SHP77 (cell line): ENCODE measurements at places on chromosomes 11 and 22.

DNA sequence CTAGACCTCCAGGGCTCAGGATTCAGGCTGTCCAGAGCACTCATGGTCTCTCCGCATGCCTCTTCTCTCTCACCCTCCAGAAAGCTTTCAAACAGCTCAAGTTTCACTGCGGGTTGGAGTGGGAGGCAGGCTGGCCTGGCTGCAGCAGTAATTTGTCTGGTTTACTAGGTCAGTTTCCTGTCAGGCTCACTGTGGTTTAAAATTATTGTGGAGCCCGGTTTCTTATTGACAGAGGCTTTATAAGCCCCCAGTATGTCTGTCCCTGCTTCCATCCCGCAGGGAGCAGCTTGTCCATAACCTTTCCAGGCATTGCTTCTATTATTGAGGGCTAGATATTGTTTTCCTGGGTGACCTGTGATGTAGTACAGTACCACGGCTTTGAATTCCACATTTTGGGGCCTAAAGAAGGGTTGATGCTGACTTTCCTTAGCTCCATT lies 235.3 kb upstream of the SORL1-AS1 start:
- no peak for DNase-seq

GRCh38 chr11:115409691-115410220 lies 94.5 kb downstream of the CADM1 start:
- DNase-seq, result peak; percentile 89

GRCh38 chr11:118438314-118438931 lies 2.1 kb downstream of the KMT2A start:
- peak; percentile 24 for DNase-seq

DNA sequence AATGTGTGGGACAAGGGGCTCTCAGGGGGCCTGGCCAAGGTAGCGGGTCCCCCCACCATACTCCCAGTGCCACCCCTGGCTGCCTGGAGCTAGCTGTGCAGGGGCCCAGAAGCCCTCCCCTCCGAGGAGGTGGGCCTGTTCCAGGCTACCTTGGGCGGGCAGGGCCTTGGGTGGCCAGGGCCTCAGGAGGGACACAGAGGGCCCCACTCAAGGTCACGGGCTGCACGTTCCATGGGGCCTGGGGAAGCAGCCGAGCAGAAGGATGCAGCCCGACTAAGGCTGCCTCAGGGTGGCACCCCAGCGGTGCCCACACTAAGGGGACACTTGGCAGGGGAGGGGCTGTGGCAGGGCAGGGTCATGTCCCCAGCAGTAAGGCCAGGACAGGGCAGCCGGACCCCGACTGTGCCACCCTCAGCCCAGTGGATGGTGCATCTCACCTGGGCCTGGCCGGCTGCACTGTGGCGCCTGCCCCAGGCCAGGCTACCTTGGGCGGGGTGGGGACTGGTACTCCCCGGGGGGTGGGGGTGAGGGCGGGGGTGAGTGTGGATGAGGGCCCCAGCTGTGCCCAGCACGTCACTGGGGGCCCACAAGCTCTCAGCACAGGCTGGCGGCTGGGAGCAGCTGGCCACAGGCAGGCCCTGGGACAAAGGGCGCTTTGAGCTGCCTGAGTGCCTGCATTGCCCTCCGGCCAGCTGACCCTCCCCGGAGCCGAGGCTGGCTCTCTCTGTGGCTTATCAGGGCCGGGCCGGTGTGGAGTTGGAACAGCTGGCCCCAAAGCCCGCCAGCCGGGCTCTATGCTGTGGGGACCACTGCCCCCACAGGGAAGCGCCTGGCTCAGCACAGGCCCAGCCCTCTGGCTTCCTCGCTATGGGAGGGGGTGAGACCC lies 117.1 kb downstream of the KCNQ1 start:
- no peak for DNase-seq

- DNase-seq, result no peak
Measured at GRCh38 chr11:6269994-6270393, 10.4 kb downstream of the CCKBR start.

DNA sequence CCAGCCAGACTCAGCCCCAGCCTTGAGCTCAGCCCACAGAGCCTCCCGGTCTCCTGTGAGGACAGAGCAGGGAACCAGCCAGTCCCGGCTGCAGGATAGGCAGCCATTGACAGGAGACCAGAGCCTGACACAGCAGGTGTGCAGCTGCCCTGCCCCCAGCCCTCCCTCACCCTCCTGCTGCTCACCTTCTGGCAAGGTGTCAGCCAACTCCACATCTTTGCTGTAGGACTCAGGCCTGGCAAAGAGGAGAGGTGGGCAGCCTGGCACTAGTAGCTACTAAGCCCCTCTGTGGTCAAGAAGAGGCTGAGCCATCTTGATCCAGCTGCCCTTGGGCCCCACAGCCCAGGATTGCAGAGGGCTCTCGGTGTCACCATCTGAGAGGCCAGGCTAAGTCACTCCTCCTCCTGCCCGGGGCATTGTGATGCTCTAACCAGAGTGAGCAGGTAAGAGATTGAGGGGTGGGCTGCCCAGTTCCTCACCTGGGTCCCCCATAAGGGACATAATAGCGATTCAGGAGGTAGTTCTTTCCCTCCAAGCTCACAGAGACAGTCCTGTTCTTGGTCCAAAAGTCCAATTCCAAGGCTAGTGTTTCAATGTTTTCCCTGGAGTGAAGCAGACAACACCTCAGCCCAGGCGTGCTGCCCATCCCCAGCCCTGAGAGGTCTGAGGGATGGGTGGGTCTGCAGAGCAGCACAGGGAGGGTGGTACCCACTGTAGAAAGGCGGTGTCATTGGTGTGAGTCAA lies 18.6 kb downstream of the TREH start:
- no peak for DNase-seq

DNA sequence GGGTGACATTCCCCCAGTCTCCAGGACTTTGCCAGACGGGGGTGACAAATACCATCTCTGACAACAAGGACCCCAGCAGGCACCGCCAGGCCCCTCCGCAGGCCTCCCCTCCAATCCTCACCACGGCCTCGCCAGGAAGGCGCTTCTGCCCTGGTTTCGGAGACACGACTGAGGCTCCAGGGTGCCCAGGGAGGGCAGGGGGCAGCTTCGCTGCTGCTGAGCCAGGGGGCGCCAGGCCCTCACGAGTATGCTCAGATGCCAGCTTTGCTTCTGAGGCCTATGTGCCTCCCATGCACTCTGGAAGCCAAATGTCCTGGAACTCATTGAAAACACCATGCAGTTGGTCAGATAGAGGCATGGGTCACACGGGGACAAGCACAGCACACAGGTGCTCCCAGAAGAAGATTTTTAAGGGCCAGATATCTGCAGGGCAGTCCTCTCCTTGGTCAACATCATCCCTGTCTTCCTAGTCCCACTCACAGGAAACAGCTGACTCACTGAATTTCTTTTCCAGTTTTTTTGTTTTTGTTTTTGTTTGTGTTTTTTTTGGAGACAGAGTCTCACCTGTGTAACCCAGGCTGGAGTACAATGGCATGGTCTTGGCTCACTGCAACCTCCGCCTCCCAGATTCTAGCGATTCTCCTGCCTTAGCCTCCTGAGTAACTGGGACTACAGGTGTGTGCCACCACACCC lies 19.9 kb downstream of the BID start:
- DNase-seq, result peak; percentile 12

DNA sequence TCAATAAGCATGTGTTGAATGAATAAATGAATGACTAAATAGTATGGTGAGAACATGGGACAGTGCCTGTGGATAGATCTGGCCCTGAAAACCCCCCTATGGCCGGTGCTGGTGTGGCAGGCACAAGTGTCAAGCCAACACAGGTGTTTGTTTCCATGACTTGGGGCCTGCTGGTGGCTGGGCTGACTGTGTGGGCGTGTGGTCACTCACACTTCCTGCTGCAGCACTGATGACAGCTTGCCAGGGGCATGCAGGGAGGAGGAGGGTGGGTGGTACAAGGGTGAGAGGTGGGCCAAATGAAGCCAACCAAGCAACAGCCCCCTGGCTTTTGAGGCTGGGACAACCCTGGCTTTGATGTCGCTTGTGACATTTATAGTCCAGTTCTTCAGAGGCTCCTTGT lies 30.3 kb upstream of the ABCC8 start:
- DNase-seq, result no peak

GRCh38 chr22:41562461-41562860 lies 1.7 kb downstream of the CSDC2 start:
- no peak for DNase-seq

DNA sequence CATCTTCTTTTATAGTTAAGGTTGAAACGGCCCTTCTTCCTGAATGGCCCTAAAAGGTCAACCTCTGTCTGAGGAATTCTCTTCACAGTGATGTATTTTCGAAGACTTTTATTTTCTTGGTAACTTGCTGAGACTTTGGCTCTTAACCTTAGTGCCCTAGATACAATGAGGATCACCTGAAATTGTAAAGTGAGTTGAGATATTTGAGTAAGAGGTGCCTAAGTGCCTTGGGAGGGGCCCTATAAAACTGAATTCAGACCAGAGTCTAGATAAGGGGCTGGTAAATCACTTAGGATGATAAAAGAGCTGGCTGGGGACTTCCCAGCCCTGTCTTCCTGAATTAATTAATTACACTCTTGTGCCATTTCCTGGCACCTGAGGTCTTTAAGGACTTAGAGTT lies 505.6 kb upstream of the KIRREL3 start:
- DNase-seq, result no peak

GRCh38 chr22:17368554-17369438 lies 464 bp upstream of the CECR2 start:
- DNase-seq, result peak; percentile 66

DNA sequence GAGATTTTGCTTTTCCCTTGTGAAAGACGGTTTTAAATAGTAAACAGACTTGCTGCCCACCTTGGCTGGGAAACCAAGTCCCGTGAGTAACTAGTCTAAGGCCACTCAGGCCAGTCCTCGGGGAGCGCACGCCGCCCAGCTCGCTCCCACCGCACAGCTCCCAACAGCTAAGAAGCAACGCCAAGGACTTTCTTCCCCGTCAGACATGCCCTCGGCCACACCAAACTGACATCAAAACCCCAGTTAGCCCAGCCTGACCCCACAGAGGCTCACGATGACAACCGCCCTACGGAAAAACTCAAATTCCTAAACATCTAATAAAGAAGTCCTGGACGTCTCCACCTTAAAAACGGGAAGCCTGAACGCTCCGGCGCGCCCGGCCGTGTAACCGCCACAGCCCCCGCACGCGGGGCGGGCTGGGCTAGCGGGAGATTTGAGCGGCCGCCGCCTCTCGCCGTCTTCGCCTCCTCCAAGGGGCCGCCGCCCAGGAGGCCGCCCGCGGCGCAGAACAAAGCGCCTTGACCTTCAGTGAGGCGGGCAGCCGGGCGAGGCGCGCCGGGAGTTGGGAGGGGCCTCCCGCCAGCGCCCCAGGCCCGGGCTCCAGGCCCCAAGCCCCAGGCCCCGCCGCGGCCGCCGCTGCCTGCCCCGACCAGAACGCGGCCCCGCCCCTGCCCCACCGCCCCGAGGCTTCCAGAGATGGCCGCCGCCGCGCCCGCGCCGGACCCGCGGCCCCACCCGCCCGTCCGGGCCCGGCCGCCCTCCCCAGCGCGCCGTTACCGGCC lies 486 bp downstream of the NAP1L4 start:
- peak; percentile 36 for DNase-seq

DNA sequence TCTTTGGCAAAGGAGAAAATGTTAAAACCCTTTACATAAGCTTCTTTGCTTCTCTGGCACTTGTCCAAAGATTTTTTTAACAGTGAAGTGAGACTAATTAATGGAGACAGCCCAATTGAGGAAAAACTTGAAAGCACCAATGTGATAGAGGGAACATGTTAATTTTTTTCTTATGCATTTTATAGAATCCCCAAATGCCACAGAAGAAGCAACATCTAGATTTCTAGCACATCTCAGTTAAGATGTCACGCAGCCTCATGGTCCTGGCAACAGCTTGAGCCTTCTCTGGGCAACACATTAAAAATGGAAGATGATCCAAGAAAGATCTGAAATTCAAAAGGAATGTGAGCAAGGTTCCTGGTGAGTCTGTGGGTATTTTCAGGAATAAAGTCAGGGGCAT lies 48.5 kb downstream of the PACSIN2 start:
- DNase-seq, result no peak

- DNase-seq, result no peak
Measured at GRCh38 chr22:49672014-49672516, 155.6 kb downstream of the BRD1 start.

GRCh38 chr11:116052603-116053547 lies 548.7 kb upstream of the CADM1 start:
- peak; percentile 69 for DNase-seq

GRCh38 chr22:30351226-30351625 lies 5.5 kb downstream of the SF3A1 start:
- no peak for DNase-seq

- no peak for DNase-seq
Measured at GRCh38 chr11:46520971-46521745, 72.7 kb downstream of the AMBRA1 start.

- no peak for DNase-seq
Measured at GRCh38 chr22:32712644-32713355, 88.7 kb upstream of the TIMP3 start.

DNA sequence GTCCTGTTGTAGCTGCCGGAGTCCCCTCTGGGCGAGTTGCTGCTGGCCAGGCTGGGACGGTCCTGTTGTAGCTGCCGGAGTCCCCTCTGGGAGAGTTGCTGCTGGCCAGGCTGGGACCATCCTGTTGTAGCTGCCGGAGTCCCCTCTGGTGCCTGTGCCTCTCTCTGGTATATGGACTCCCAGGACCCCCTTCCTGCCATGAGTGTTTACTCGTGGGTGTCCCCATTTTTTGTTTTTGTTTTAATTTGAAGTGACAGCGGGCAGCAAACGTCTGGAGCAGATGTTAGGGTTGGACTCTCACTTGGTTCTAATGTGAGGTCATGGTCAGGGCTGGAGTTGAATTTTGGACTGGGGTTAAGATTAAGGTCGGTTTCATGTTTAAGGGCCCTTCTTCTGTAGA lies 14.2 kb downstream of the SHANK3 start:
- no peak for DNase-seq

DNA sequence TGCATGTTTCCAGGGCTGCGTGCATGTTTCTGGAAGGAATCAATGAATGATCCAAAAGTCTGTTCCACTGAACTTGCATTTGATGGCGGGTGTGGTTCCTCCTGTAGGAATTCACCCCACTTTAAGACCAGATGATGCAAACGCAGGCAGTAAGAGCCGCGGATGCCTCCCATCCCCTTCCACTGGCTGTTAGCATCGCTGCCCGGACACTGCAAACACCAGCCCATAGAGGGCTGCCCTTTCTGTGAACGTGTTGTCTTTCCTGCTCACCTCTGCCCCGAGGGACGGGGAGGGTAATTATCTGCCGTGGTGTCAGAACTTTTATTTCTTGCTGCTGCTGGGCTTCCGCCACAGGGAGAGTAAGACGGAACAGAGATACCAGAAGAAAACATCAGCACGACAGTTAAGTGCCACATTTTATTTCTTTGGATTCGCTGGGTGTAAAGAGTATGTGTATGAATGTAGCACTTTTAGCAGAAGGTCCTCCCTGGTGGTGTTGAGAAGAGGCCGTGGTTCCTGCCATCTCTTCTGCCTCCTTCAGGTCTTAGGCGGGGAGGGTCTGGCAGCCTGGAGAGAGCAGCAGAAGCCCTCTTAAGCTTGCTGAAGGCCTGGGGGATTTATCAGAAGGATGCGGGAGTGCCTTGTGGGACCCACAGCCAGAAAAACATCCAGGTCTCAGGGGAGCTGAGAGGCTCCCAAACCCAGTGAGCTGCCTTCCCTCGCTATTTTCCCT lies 53.2 kb upstream of the NECTIN1 start:
- DNase-seq, result no peak

- DNase-seq, result no peak
Measured at GRCh38 chr11:9787981-9788521, 124.2 kb downstream of the SWAP70 start.

- no peak for DNase-seq
Measured at GRCh38 chr11:32029721-32030120, 61.2 kb upstream of the RCN1 start.

GRCh38 chr11:78050964-78051831 lies 12.5 kb upstream of the THRSP start:
- no peak for DNase-seq
